H1 (cell line): ENCODE measurements at places on chromosomes 4 and X. TPM values are rescaled to one million over a fixed set of nuclear protein-coding genes. Genes with fewer than 3 reads are reported as not detected.

- H3K36me3 ChIP-seq = no peaks in the 10 kb centered on the region
- H3K27ac ChIP-seq = no peak overlapping the region
- no peak overlapping the region for H3K4me3 ChIP-seq
Observed at GRCh38 chr4:101211146-101211553, 136.2 kb downstream of the PPP3CA start.

DNA sequence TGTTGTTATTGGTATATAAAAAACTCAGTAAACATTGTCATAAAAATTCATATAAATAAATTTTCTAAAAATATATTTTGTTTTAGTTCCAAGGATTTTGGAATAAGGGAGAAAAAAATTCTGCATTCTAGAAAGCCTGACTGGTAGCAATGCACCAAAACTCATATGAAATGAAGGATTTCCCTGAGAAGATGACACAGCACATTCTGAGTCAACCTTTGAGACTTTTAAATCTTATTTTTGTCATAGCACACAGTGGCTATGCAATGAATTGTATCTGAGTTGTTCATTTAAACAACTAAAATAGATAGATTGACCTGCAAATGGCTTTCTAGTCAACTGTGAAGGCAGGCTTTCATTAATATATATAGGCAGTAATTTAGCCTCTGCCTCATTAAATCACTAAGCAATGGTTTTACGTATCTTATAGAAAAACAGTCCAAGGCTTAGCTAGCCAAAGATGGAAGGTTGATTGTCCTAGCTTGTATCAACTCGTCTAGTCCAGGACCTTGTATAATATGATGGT is 239.1 kb upstream of the NEIL3 start:
- H3K4me3 ChIP-seq = no peak overlapping the region
- H3K4me1 ChIP-seq = no peaks in the 10 kb centered on the region
- H3K36me3 ChIP-seq = no peaks in the 10 kb centered on the region

SPATA4 gene
- not detected in 2 replicates for total RNA-seq

- H3K36me3 ChIP-seq = no peaks in the 10 kb centered on the region
- H3K4me1 ChIP-seq = 0 out of 2 replicates have a peak, but pooled peaks cover 2% of the 10 kb centered on the region
- no peak overlapping the region for H3K4me3 ChIP-seq
- DNase-seq = no peak
- H3K27ac ChIP-seq = no peak overlapping the region
Observed at GRCh38 chrX:13699183-13699826, 10.4 kb downstream of the RAB9A start.

DNA sequence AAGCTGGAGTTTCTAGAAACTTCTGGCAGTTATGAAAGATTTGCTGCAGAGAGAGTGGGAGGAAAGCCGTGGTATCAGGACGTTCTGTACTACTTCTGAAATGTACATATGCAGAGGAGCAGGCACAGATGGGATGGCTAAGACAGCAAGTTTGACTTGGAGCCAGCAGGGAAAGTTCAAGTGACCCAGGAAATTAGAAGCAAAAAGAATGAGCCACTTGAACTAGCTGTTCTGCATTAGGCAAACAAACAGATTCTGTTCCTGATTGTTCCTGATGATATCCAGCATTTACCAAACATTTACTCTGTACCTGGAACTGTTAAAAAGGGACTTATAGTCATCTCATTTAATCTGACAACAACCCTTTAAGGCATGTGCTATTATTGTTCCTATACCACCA is 41.4 kb upstream of the CXCL13 start:
- H3K27ac ChIP-seq = no peak overlapping the region
- no peak for DNase-seq
- no peaks in the 10 kb centered on the region for H3K27me3 ChIP-seq
- H3K36me3 ChIP-seq = no peaks in the 10 kb centered on the region

BEND4 gene
- 42.9 and 45.4 TPM in 2 replicates for total RNA-seq

DNA sequence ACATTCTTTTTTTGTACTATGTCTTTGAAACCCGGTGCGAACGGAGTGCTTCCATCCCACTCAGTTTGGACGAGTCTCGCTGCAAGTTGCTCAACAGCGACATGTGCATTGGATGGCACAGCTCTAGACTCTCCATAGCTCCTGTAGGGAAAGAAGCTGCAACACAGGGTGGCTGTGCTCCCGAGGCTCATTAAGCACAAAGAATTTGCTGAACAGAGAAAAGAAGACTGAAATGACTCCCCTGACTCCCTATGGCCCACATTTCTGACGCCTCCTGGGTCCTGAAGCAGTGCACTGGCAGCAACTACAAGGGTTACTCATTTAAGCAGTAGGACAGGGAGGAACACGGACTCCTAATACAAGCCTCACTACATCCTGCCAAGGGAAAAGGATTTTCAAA is 127.4 kb downstream of the SH3RF1 start:
- H3K27ac ChIP-seq = no peak overlapping the region
- H3K4me1 ChIP-seq = peaks cover 5% of the 10 kb centered on the region; the same call in 1 of the 2 replicates
- DNase-seq = no peak
- H3K4me3 ChIP-seq = no peak overlapping the region
- H3K36me3 ChIP-seq = no peaks in the 10 kb centered on the region; the same call in 1 of the 2 replicates

PROM1 gene
- total RNA-seq = 59.7 and 65.4 TPM in 2 replicates

DNA sequence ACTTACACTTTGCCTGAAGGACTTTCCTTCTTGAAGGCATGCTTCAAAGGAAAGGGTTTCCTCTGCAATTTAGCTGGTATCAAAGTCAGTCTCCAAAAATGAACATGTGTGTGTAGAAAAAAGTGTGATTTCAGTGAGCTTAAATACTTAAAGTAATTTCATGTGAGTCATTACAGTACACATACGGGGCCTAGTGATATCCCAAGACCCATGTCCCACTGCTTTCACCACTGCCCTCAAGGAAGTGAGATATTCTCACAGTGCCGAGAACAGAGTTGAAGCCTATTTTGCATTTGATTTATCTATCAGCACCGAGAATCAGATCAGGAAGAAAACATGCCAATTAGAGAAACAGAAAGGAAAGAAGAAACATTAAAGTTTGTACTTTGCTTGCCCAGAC is 61.0 kb downstream of the CHST7 start:
- H3K4me3 ChIP-seq = no peak overlapping the region
- no peaks in the 10 kb centered on the region for H3K27me3 ChIP-seq
- no peak overlapping the region for H3K27ac ChIP-seq
- no peak for DNase-seq
- no peaks in the 10 kb centered on the region for H3K4me1 ChIP-seq

GRCh38 chrX:41421071-41421729 is 25.9 kb upstream of the NYX start:
- H3K27me3 ChIP-seq = no peaks in the 10 kb centered on the region
- H3K4me1 ChIP-seq = no peaks in the 10 kb centered on the region
- no peak overlapping the region for H3K4me3 ChIP-seq
- DNase-seq = no peak
- no peak overlapping the region for H3K27ac ChIP-seq

TMEM255A gene
- 0.23 and 0.73 TPM in 2 replicates for total RNA-seq

DNA sequence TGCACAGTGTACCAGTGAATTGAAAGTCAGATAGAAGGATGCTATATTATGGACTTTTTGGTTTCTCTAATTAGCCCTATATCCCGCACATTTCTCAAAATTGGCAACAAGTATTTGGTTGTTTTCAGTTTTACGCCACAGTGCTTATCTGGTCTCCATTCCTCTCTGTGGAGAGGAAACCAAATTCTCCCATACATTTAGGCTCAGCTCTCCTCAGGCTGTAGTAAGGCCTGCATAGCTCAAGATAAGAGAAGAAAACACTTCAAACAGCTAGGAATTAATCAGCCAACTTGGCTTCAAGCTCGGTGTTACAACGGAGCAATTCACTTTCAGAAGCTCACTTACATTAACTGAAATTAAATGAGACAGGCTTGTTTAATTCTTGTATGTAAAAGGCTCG is 263.2 kb downstream of the PDHA2 start:
- no peak overlapping the region; the same call in 1 of the 2 replicates for H3K27ac ChIP-seq
- H3K4me3 ChIP-seq = no peak overlapping the region
- no peaks in the 10 kb centered on the region for H3K4me1 ChIP-seq
- no peak for DNase-seq
- no peaks in the 10 kb centered on the region for H3K27me3 ChIP-seq

DNA sequence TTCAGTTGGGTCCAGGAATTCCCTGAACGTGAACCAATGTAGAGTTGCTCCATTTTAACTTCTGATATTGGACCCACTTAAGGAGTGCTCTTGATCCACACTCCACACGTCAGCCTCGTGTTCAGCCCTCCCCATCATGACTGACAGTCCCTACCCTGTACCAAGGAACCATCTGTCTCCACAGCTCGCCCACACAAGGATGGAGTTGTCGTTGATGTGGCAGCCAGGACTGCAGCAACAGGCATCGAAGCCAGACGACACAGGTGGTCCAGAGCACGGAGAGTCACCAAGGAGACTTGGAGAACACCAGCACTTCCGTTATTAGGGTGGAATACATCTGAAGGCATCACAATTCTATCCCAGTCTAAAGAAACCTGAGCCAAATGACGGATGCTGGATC is 472.1 kb upstream of the NR3C2 start:
- no peaks in the 10 kb centered on the region for H3K36me3 ChIP-seq
- H3K4me3 ChIP-seq = no peak overlapping the region
- no peak overlapping the region for H3K27ac ChIP-seq

DNA sequence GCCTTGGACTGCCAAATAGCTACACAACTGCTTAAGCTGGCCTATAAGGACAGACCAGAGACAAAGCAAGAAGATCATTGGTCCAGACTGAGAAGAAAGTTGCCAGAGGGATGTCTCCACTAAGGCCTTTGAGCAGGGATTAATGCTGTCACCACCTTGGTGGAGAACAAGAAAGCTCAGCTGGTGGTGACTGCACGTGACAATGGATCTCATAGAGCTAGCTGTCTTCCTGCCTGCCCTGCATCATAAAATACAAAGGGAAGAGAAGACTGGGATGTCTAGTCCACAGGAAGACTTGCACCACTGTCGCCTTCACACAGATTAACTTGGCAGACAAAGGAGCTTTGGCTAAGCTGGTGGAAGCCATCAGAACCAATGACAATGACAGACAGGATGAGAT is 40.5 kb upstream of the FAM120C start:
- H3K36me3 ChIP-seq = no peaks in the 10 kb centered on the region
- no peak for DNase-seq
- H3K27ac ChIP-seq = no peak overlapping the region
- no peaks in the 10 kb centered on the region for H3K27me3 ChIP-seq
- H3K4me1 ChIP-seq = no peaks in the 10 kb centered on the region
- no peak overlapping the region for H3K4me3 ChIP-seq

ZNF630 gene
- 2.2 and 2.9 TPM in 2 replicates for total RNA-seq

ZCCHC18 gene
- total RNA-seq = 2.6 and 3.7 TPM in 2 replicates

DNA sequence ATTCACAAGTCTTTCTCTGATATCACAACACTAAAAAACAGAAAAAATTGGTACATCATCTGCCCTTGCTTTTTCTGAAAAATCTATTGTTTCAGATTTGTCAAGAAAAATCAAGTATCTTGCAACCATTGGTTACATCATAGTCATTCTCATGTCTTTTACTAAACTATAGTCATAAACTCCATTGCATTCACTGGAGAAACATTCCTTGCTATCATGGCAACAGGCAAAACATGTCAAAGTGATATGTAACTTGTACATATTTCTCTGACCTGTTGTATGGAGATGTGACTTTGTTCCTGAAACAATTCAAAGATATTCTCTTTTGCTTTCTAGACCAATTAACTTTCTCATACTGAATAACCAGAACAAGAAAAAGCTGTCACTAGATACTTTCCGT is 121.9 kb upstream of the ANK2 start:
- H3K27ac ChIP-seq = no peak overlapping the region
- no peaks in the 10 kb centered on the region for H3K4me1 ChIP-seq
- H3K4me3 ChIP-seq = no peak overlapping the region
- no peak for DNase-seq
- no peaks in the 10 kb centered on the region for H3K36me3 ChIP-seq

FAM133A gene
- 0.46 and 0.82 TPM in 2 replicates for total RNA-seq

DNA sequence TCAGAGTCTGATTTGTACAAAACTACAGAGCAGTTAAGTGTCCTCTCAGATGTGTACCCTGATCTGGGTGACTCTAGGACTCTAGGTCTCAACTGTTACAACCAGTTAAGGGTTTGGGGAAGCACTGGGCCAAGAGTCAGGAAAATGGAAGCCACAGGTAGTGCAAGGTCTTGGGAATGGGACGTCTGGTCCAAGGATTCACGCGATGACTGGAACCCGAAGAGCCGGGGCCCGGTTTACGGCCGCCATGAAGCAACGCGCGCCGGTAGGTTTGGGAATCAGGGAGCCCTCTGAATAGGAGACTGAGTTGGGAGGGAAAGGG is 321 bp upstream of the HPRT1 start:
- H3K36me3 ChIP-seq = no peaks in the 10 kb centered on the region
- H3K4me1 ChIP-seq = no peaks in the 10 kb centered on the region
- H3K27ac ChIP-seq = peak overlapping the region; percentile 67
- H3K27me3 ChIP-seq = no peaks in the 10 kb centered on the region
- DNase-seq = no peak

SYN1 gene
- total RNA-seq = 12.9 and 14.1 TPM in 2 replicates

GRCh38 chr4:84342161-84342560 is 156.9 kb downstream of the NKX6-1 start:
- no peaks in the 10 kb centered on the region for H3K36me3 ChIP-seq
- no peaks in the 10 kb centered on the region for H3K4me1 ChIP-seq
- no peak overlapping the region for H3K27ac ChIP-seq
- H3K4me3 ChIP-seq = no peak overlapping the region

GRCh38 chrX:123803331-123803983 is 56.4 kb upstream of the XIAP start:
- no peaks in the 10 kb centered on the region for H3K4me1 ChIP-seq
- H3K36me3 ChIP-seq = no peaks in the 10 kb centered on the region
- DNase-seq = no peak
- no peaks in the 10 kb centered on the region for H3K27me3 ChIP-seq

GRCh38 chrX:53374222-53374820 is 48.1 kb downstream of the SMC1A start:
- H3K27me3 ChIP-seq = no peaks in the 10 kb centered on the region
- no peaks in the 10 kb centered on the region for H3K4me1 ChIP-seq
- H3K36me3 ChIP-seq = peaks cover 8% of the 10 kb centered on the region; the same call in 1 of the 2 replicates
- H3K27ac ChIP-seq = no peak overlapping the region
- no peak overlapping the region for H3K4me3 ChIP-seq

- H3K4me1 ChIP-seq = no peaks in the 10 kb centered on the region
- no peak overlapping the region for H3K27ac ChIP-seq
- no peak overlapping the region for H3K4me3 ChIP-seq
- no peak for DNase-seq
- H3K27me3 ChIP-seq = no peaks in the 10 kb centered on the region
Observed at GRCh38 chr4:125303821-125304220, 10.9 kb upstream of the FAT4 start.

DNA sequence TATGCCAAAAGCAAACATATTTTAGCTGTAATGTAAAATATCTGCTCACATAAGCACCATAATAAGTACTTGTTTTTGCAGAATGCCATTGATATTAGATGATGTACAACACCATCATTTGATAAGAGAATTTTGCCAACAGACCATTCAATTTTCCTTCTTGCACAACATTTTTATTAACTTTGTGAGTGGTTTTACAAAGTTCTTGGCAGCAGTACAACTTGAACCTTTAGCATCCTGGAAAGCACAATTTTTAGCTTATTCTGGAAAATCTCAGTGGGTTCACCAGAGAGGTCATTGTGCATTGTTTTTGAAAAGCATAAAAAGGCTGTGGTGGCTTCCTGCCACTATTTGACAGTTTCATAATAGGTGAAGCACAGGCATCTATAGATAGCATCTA is 26.4 kb upstream of the REPS2 start:
- H3K36me3 ChIP-seq = no peaks in the 10 kb centered on the region
- H3K27me3 ChIP-seq = no peaks in the 10 kb centered on the region
- no peak overlapping the region for H3K27ac ChIP-seq
- no peak for DNase-seq
- no peaks in the 10 kb centered on the region for H3K4me1 ChIP-seq

IGSF1 gene
- total RNA-seq = 23.0 and 23.1 TPM in 2 replicates

- DNase-seq = no peak
- H3K36me3 ChIP-seq = no peaks in the 10 kb centered on the region; the same call in 1 of the 2 replicates
- H3K27me3 ChIP-seq = no peaks in the 10 kb centered on the region
Observed at GRCh38 chr4:132056496-132056895, 1092.6 kb upstream of the PCDH10 start.

ZIC3 gene
- 73.1 and 79.2 TPM in 2 replicates for total RNA-seq

INTU gene
- total RNA-seq = 12.8 and 15.1 TPM in 2 replicates
